ENCODE measurements at places on chromosomes 16 and 17.

DNA sequence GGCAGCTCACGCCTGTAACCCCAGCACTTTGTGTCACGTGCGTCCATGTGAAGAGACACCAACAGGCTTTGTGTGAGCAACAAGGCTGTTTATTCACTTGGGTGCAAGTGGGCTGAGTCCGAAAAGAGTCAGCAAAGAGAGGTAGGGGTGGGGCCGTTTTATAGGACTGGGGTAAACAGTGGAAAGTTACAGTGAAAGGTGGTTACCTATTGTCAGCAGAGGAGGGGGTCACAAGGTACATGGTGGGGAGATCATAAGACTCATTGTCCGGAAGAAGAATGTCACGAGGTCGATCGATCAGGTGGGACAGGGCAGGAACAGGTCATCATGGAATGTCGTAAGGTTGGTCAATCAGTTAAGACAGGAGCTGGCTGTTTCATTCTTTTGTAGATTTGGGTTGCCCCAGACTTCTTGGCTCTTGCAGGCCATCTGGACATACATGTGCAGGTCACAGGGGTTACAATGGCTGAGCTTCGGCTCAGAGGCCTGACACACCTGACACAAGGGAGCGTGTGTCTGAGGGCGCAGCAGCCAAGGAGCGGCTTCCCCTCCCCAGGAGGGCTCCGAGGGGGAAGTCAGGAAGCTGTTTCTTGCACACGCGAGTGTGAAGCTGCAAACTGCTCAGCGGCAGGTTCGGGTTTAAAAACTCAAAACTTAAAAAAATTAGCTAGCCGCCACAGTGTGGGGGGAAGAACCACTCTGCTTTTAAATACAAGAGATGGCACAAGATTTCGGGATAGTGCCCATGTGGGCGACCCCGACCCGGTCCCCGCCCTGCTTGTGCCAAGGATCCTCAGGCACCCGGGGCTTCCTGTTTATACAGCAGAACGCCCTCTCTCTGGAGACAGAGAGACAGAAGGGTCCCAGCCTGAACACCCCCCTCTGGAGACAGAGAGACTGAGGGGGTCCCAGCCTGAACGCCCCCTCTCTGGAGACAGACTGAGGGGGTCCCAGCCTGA, 12.4 kb upstream of the TEX19 start:
- DNase-seq: no peak

DNA sequence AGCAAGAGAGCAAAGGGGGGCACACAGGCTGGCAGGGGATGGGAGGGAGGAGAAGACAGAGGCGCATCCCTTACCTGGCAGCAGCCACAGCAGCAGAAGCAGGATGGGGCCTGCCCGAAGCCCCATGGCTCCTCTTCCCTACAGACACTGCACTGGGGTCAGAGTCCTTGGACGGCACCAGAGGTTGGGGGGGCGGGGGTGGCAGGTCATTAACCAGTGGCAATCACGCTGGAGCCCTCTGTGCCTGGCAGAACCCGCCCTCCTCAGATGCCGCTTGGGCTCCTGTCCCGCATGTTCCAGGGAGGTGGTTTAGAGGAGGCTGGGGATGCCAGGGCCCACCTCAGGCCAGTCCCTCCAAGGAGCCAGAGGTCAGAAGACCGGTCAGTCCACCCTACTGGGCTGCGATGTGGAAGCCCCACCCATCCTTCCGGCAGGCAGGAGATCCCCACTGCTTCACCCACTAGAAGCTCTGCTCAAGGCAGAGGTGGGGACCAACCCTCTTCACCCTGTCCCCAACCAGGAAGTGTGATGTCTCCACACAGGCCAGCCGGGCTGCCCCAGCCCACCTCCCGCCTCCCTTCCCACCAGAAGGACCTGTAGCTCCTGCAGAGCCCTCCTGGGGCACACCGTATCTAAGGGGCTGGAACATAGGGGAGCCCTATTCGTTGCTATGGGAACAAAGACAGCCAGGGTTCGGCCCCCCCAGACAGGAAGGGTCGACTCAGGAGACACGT, 11.7 kb downstream of the ZG16B start:
- DNase-seq: no peak

DNA sequence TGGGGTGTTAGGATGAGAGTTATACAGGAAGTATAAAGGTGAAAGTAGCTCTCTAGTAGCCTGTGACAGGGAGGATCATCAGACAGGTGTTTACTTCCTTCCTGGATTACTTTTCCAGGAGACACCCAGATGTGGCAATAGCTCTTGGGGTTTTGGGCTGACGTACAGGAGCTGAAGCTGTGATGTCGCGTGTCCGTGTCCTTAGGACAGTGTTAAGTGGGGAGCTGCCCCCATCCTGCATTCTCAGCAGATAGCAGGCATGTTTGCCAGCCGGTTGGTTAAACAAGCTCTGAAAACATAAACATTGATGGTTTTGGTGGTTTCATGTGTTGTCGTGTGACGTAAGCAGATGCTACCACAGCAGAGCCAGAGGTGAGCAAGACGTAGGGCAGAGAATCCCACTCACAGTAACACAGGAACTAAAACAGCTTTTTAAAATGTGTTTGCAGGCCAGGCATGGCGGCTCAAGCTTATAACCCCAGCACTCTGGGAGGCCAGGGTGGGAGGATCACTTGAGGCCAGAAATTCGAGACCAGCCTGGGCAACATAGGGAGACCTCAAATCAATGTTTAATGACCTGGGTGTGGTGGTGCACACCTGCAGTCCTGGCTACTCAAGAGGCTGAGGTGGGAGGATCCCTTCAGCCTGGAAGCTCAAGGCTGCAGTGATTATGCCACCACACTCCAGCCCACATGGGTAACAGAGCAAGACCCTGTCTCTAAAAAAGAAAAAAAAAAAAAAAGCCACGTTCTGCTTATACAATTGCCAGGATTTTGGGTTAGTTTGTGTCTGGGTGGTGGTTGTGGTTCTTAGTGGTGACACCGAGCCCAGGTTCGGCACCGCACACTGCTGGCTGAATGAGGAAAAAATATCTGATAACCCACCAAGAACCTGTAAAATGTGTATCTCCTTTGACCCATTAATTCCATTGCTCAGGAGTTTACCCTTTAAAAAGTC, 18.2 kb upstream of the IL17C start:
- no peak for DNase-seq

GRCh38 chr16:81680444-81681275, 98.4 kb upstream of the PLCG2 start:
- no peak for DNase-seq

GRCh38 chr17:1907909-1908698, 78.3 kb downstream of the RPA1 start:
- no peak for DNase-seq

- no peak for DNase-seq
These were observed at the start of gene ASGR2 for GRCh38 chr17:7114241-7114874. Gene ASGR2, minus strand, starts transcription at chr17:7114822. Its CDS starts 582 bp downstream, at chr17:7114240.

- DNase-seq: no peak
These were observed 39.1 kb downstream of the ASPA start for GRCh38 chr17:3514873-3515272.

DNA sequence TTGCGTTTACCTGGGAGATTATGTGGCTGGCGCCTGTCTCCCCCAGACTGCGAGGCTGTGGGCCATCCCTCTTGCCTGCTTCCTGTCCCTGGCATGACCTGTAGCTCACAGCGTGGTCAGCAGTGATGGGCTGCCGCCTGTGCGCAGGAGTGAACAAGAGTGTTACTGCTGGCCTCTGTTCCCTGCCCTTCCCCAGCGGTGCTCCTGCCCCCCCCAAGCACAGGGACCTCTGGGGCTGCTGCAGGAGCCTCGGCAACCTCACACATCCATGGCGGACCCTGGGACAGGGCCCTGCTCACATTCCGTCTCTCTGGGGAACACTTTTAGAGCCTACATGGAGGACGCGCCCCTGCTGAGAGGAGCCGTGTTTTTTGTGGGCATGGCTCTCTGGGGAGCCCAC, 10.6 kb downstream of the TSC2 start:
- DNase-seq: no peak

GRCh38 chr17:10061111-10061845, 137.1 kb downstream of the GAS7 start:
- DNase-seq: no peak

GRCh38 chr17:34741967-34742366, 162.6 kb downstream of the TMEM132E start:
- DNase-seq: no peak

DNA sequence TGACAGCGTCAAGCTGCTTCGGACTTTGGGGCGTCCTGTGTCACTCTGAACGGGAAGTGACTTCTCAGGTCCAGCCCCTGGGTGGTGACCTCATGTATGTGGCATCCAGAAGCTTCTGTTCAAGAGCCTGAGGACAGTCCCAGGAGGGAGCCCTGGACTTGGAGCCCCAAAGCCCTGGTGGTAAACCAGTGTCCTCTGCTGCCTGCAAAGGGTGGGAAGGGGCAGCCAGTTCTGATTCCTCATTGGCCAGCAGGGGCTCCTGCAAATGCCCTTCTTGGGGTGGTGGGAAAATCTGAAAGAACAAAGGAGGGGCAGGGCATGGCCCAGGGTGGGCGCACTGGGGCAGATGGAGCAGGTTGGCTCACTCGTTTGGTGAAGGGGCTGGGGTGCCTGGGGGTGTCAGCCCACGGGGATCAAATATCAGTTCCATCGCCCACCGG, 1.6 kb downstream of the OSGIN1 start:
- DNase-seq: no peak

GRCh38 chr16:78072275-78072674, 27.2 kb upstream of the WWOX start:
- DNase-seq: no peak

DNA sequence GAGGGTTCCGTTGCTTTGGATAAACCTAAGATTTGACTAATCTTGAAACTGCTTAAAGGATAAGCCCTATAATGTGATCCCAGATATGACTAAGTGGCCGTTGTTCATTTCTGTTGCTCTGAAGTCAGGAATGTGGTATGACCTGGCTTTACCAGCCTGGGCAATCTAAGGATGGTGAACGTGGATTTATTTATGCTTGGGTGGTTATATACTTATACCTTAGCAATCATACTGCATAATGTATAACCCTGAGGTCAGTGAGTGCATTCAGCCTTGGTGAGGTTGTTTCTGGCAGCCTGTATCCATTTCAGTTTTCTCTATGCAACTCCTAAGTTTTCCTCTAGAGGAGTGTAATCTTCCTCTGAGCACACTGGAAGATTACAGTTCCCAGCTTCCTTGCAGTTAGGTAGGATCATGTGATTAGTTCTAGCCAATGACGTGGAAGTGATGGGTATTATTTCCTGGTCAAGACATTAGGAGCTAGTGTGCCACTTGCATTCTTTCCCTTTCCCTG, 41.9 kb downstream of the FTO start:
- no peak for DNase-seq

All from activated CD4-positive, CD25-positive, alpha-beta regulatory T cell (primary cell).